ENCODE measurements at places on chromosomes 11 and 22.

DNA sequence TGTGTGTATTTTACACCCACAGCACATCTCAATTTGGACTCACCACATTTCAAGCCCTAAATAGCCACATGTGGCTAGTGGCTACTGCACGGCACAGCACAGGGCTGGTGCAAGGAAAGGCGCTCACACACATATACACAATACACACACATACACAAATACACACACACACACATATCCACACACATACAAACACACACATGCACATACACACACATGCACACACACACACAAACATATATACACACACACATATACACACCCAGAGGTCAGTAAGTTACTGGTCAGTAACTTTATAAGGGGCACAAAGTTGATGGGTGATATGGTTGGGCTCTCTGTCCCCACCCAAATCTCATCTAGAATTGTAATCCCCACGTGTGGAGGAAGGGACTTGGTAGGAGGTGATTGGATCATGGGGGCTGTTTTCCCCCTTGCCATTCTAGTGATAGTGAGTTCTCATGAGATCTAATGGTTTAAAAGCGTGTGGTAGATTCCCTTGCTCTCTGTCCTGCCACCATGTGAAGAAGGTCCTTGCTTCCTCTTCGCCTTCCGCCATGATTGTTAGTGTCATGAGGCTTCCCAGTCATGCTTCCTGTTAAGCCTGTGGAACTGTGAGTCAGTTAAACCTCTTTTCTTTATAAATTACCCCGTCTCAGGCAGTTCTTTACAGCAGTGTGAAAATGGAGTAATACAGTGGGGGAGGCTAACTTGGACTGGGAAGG is 37.6 kb upstream of the DKK3 start:
- peak; percentile 14 for DNase-seq

- DNase-seq: no peak
Observed at GRCh38 chr11:34006876-34007275, 44.7 kb upstream of the CAPRIN1 start.

- peak; percentile 92 for DNase-seq
Observed at GRCh38 chr11:74877132-74877531, 71.8 kb downstream of the XRRA1 start.

DNA sequence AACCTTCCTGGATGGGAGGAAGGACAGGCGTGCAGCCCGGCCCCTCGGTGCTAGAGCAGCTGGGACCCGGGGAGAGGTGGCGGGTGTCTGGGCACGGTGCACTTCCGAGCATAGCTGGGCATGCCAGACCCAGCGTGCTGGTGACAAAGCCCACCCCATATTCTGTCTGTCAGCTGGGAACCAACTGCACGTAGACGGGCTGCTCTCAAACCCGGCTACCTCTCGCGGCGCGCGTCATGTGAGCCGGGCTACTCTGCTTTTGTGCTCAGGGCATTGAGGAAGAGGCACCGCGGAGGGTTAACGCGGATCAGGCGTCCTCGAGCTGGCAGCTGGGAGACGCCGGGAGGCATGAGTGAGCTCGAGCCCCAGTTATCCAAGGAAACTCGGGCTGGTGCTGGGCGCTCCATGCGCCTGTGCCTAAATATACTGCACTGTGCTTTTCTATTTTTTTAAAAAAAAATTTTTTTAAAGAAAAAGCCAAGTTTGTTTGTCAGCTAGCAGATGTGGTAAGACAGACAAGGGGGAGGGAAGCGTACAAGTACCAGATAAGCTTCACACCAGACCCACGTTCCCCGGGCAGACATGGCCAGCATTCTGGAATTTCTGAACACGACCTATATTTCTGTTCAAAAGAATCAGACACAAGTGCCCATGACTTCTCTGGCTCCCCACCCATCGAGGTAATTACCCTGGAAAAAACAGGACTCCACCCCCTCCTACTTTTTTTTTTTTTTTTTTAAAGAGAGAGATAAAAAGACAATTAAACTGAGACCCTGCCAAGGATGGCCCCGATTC is 425.6 kb downstream of the SHANK2 start:
- DNase-seq: no peak

DNA sequence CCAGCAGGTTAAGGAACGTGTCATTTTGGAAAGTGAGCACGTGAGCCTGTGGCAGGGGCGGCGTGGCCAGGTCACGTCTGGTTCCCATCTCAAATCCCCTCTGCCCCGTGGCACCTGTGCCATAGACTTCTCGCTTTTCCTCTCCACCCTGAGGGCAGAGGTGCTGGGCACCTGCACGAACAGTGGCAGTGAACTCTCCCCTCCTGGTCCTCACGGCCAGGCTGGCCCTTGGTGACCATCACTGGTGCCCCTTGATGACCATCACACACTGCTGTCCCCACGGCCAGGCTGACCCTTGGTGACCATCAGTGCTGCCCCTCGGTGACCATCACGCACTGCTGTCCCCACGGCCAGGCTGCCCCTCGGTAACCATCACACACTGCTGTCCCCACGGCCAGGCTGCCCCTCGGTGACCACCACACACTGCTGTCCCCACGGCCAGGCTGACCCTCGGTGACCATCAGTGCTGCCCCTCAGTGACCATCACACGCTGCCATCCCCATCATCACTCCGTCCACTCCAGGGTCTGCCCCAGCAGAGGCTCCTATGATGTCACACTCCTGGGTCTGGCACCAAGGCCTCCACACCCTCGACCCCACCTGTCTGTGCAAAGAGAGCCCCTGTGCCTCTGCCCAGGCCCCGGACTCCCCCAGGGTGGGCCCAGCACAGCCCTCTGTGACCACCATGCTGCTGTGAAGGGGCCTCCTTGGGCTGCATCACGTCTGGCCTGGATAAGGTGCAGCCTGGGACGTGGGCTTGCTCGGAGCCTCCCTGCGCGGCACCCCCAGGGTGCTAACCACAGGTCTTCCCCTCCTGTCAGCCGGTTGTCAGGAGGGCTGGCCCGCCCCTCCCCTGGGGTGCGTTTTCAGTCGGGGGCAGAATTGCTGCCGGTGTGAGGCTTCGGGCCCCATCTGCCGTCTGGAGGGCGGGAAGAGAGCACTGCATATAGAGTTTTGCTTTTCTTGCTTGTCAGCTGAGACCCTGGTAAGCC is 738.6 kb downstream of the BRD1 start:
- DNase-seq: no peak

GRCh38 chr11:27004103-27004502 is 10.2 kb downstream of the FIBIN start:
- no peak for DNase-seq

- DNase-seq: peak; percentile 84
Observed at GRCh38 chr11:119144825-119145486, 3.9 kb upstream of the ABCG4 start.

Measured in OCI-M1 (cell line).